Stimulated activated CD4-positive, alpha-beta T cell treated with anti-CD3 and anti-CD28 coated beads, Interleukin-15, amount 100 ng/mL, for 48 hours (primary cell): ENCODE measurements at places on chromosomes 13 and 19.

DNA sequence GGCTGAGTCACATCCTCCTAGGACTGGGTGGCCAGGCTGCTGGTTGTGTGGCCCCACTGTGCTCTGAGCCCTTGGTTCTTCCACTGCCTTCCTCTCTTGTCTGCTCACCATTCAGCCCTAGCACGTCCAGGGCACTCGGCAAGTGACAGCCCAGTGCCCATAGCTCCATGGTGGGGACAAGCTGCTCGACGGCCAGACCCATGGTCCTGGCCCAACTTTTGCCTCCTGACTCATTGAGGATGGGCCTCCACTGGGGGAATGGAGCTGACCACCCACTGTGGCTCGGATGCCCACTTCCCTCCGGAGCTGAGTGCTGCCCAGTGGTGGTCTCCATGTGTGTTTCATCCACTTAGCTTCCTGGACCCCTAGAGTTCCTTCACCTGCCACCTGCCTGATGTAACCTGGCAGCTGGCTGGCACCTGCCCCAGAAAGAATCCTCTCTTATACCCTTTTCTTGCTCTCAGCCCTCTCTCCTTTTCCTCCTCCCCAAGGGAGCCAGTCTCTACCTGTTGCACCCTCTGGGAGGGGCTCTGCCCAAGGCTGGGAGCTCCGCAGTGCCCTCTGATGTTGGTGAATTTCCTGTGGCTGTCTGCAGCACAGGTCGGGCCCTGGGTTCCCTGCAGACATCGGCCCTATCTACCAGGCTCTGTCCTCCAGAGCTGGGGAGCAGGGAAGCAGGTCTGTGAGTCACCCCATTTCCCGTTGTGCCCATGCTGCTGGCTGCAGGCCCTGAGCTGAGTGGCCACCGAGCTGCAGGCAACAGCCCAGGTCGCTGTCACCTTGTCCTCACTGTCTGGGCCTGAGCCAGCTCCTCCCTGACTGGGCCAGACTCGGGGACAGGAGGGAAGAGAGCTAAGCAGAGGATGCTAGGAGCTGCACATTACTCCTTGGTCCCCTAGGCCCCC is 7.4 kb downstream of the CHST8 start:
- no peak for DNase-seq

DNA sequence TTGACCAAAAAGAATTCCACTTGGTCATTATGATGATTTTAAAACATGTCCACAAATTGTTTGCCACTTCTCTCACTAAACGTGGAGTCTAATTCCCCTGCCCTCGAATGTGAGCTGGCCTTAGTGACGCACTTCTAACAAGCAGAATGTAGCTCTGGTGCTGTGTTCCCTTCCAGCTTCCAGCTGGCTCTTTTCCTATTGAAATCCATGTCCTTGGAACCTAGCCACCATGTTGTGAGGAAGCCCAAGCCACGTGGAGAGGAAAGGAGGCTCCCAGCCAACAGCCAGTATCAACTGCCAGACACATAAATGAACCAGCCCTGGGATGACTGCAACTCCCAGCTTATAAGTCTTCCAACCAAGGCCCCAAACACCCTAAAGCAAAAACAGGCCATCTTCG is 23.6 kb upstream of the CEBPA start:
- no peak for DNase-seq

GRCh38 chr19:46634045-46634655 is 1.9 kb downstream of the GNG8 start:
- DNase-seq = peak; percentile 98

DNA sequence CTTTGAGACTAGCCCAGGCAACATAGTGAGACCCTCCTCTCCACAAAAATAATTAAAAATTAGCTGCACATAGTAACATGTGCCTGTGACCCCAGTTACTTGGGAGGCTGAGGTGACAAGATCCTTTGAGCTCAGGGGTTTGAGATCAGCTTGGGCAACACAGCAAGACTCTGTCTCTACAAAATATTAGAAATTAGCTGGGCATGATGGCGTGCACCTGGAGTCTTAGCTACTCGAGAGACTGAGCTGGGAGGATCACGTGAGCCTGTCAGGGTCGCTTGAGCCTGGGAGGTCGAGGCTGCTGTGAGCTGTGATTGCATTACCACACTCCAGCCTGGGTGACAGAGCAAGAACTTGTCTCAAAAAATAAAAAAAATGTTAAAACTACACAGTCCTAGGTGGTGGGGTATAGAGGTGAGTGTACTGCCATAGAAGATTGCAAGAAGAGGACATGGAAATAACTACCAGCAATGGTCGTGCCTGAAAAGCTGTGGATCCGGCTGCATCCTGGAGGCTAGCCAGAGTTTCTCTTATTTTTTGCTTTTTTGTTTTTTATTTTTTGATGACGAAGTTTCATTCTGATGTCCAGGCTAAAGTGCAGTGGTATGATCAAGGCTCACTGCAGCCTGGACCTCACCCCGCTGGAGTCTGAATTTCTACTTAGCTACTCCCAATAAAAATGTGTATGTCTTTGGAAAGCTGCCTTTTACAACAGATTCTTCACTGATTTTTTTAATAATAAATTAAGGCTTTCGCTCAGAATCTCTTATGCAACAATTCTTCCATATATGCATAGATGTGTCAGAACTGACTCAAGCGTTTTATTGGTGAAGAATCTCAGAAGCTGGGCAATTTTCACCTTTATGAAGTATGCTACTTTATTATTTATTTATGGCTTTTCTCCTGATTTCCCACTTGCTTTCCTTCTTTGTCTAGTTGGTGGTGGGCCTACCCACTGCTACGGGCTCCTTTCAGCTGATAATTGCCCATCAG is 393.8 kb downstream of the TSHZ3 start:
- no peak for DNase-seq

DNA sequence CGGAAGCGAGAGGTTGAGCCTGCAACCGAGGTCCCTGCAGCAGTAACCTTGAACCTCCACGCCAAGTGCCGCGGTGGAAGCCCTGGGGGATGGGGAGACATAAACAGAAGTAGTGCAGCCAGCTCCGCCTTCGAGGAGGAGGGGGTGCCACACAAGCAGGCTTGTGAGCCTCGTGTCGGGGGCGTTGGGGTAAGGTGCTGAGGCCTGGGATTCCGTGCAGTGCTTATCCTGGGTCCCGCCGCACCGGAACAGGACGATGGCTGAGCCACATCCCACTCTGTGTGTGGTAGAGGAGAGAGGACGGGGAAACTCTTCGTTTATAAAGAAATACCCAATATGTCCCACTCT is 51.0 kb downstream of the SOX1 start:
- DNase-seq = no peak

GRCh38 chr13:28659621-28659970 is 666 bp downstream of the POMP start:
- no peak for DNase-seq

DNA sequence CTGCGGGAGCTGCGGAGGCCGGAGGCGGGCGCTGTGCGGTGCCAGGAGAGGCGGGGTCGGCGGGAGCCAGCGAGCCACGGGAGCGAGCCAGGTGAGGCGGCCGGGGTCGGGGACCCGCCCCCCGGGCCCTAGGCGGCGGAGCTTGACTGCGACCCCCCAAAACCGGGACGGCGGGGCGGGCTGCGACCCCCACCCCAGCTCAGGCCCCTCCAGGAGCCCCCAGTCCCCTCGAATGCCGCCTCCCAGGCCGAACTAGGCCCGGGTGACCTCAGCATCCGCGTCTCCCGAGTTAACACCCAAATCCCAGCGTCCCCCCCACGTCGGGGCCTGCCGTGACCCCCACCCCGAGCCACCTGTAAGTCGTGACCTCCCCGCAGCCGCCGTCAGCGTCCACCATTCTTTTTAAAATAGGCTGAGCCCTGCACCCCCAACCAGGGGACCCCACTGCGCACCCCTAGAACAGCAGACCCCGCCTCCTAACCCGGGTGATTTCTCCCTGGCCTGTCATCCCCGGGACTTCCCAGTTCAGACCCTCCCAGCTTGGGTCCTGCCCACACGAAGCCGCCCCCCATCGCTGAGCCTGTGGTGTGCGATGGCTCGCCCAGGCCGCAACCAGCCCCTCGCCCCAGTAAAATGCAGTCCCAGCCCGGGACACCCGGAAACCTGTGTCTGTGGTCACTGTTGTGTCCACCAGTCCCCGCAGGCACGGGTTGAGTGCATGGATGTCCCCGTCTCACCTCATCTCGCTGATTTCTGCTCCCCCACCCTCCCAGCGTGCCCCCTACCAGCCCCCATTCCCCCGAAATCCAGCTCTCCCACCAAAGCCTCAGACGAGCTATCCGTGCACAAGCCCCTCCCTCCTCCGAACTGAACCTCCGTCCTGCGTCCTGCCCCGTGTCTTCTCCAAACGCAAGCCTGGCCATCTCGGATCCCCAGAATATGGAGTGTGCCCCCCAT is 551 bp downstream of the FZR1 start:
- DNase-seq = no peak

- no peak for DNase-seq
Measured at GRCh38 chr13:81987677-81988357, 1646.9 kb upstream of the SPRY2 start.

GRCh38 chr19:42120276-42120980 is 11.8 kb downstream of the POU2F2 start:
- DNase-seq = no peak

DNA sequence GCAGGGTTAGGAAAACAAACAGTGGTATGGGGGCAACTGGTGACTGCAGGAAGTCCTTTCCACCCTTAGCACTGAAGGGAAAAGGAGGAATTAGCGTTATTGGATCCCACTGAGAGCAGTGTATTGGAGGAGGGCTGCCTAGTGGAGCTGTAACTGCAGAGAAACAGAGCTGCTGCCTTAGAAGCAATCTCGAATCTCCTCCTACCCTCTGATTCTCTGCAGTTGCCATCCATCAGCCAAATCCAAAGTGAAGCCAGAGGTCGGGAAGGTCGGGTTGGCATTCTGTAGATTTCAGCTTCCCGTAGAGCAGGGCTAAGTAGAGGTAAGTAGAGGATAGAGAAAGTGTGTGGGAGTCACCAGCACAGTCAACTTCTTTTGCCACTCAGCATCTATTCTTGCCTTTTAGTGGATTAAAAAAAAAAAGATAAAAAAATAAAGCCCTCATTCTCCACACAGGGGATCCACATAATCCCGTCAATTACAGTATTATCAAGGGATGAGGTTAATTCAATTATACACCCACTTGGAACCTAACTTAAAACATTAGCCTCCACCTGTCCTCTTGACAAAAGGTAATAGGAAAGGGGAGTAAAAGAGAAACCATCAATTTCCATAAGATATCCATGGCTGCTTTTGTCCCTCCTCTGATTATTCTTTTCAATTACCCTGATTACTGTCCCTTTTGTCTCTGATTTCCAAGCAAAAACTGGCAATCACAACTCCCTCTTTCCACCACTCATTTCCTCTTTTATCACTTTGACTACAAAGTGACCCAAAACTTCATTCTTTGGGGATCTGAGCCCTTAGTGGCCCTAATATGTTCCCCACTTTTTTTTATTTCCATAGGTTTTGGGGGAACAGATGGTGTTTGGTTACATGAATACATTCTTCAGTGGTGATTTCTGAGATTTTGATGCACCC is 234.7 kb downstream of the RBM26 start:
- no peak for DNase-seq

- no peak for DNase-seq
Measured at GRCh38 chr13:39816936-39817335, 161.5 kb downstream of the COG6 start.

GRCh38 chr13:97015661-97016350 is 21.5 kb upstream of the OXGR1 start:
- DNase-seq = no peak

DNA sequence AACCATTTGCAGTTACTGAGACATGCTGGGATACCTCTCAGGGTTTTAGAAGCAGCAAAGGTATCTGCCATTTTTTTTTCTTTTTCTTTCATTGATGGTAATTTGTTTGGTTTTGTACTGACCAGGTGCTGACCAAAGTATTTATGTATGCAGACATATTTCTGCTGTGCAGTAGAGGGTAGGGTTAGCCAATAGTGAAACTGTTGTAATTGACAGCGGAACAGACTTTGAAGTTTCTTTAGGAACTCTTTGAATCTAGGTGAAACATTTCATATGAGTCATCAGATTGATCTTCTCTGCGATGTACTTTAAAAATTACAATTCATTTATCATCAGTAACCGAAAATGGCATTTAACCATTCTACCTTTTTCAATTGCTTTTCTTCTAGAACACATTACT is 63.0 kb downstream of the ITGBL1 start:
- no peak for DNase-seq

- no peak for DNase-seq
Measured at GRCh38 chr13:35283856-35284255, 192.6 kb downstream of the MAB21L1 start.

GRCh38 chr13:105084931-105085330 is 1450.5 kb downstream of the EFNB2 start:
- DNase-seq = no peak

DNA sequence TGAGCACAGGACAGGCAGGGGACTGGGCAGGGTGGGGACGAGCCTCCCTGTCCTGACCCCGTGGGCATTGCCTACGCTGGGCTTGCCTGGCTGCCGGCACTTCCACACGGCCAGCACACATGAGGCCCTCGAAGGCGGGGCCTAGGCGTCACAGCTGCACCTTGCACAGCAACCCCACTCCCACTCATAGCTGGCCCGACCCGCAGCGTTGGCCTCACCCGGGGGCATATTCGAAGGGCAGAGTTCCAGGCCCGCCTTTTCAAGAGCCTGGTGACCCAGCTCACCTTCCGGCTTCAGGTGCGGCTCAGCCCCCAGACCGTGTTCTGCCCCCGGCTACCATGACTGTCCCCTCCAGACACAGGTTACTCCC is 16.9 kb upstream of the PROZ start:
- no peak for DNase-seq

- DNase-seq = no peak
Measured at GRCh38 chr19:2550431-2551171, 74.7 kb downstream of the GADD45B start.

- DNase-seq = no peak
Measured at GRCh38 chr13:66264971-66265370, 965.2 kb downstream of the PCDH9 start.

- no peak for DNase-seq
Measured at GRCh38 chr13:108225440-108225839, 7.2 kb downstream of the ABHD13 start.
